ENCODE measurements at places on chromosomes 1 and 21. TPM values are rescaled to one million over a fixed set of nuclear protein-coding genes. Genes with fewer than 3 reads are reported as not detected.
A peak's percentile ranks its signal among the peaks of the same experiment; 100 is the strongest.

GRCh38 chr1:108077991-108078390 is 113.0 kb upstream of the VAV3 start:
- no peak for DNase-seq

DNA sequence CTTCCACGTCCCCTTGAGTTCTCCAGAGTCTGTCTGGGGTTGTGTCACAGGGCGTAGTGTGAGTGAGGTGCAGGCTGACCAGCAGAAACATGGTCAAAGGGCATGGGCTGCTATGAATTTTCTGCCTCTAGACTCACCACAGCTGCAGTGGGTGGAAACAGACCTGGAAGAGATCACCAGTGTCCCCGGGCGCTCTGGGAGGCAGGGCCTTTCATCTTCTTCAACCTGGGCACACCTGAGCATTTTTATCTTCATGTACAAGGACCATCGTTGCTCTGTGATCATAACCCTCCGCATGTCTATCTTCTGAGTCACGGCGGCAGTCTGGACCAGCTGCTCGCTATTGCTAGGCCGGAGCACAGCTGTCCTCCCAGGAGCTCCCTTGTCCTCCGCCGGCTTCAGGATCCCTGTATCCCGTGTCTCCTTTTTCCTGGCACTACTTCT is 29.6 kb downstream of the DEGS1 start:
- no peak for DNase-seq

DNA sequence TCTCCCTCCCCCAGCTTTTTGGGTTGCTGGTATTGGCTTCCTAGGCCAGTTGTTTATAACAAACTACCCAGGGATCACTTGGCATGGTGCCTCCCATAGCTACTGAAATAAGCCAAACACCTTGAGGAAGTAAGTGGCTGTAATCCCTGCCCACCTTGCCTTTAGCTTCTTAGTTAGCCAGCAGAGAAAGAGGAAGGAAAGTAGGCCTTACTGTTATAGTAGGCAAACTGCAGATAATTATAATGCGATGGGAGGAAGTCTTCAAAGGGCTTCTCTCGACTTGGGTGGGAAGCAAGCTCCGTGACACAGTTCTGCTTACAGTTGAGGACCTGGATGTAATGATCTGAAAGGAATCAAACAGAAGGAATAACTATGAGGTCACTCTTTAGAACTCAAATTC is 8.2 kb downstream of the P3H1 start:
- no peak for DNase-seq

The PLA2G5 gene
- not detected for total RNA-seq

- DNase-seq: no peak
Observed at GRCh38 chr1:150005606-150006005, 4.9 kb downstream of the OTUD7B start.

- DNase-seq: no peak
Observed at GRCh38 chr1:160284220-160284781, 632 bp downstream of the PEX19 start.

GRCh38 chr1:243234978-243235647 is 20.0 kb downstream of the CEP170 start:
- DNase-seq: no peak

DNA sequence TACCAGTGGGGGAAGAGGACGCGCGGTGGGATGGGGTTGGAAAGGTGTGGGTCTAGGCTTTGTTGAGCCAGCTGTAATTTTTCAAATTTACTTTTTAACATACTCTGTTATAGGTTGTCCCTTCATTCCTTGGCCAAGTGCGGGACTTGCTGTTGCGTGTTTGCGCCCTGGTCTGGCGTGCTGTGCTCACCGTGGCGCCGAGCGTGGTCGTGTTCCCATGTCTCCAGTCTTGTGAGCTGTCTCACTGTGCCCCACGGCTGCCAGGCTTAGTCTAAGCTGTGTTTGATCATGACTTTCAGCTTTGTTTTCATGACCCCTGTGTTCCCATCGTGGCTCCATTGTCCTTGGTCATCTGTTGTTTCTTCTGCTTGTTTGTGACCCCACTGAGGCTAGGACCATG is 26.0 kb downstream of the TRAPPC10 start:
- no peak for DNase-seq

GRCh38 chr1:35184495-35185199 is 8.3 kb downstream of the SFPQ start:
- DNase-seq: no peak

GRCh38 chr1:190403402-190403801 is 74.3 kb downstream of the BRINP3 start:
- no peak for DNase-seq

The NR5A2 gene
- not detected for total RNA-seq

DNA sequence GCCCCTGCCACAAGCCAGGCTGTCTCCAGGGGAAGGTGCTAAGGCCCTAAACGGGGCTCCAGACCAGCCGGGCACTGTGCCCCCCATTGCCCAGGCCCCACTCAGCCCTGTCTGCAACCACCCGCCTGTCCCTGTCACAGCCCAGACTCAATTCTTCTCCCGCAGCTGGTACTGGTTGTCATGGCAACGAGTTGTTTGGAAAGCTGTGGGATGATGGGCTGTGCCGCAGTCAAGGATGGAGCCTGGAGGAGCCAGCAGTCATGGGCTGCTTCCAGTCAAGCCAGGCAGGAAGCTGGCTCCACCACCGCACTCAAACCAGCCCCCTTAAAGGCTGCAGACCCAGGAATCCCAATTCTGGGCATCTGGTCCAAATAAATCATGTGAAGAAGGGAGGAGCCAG is 4.2 kb downstream of the SPOCD1 start:
- no peak for DNase-seq

GRCh38 chr1:198254948-198255347 is 98.2 kb downstream of the NEK7 start:
- no peak for DNase-seq

DNA sequence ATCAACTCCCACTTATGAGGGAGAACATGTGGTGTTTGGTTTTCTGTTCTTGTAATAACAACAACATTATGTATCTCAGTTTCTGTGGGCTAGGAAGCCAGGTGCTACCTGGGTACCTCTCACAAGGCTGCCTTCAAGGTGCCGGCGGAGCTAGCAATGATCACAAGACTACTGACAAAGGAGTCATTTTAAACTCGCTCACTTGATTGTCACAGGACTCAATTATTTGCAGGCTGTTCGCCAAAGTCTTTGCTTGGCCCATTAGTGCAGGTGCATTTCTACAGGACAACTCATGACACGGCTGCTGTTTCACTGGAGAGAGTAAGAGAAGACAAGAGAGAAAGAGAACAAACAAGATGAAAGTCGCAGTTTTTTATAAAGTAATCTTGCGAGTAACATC is 1237.4 kb upstream of the TMPRSS15 start:
- no peak for DNase-seq

GRCh38 chr1:228849011-228849541 is 113.8 kb downstream of the RHOU start:
- DNase-seq: no peak

- DNase-seq: no peak
Observed at GRCh38 chr1:84163123-84163931, 19.3 kb downstream of the PRKACB start.

The WARS2 gene
- total RNA-seq: 31.1 TPM

- no peak for DNase-seq
Observed at GRCh38 chr1:151326619-151327222, 495 bp downstream of the PI4KB start.

- no peak for DNase-seq
Observed at GRCh38 chr1:246329900-246330299, 177.2 kb downstream of the SMYD3 start.

GRCh38 chr1:241715956-241716355 is 63.9 kb downstream of the WDR64 start:
- DNase-seq: no peak

The KCNK2 gene
- not detected for total RNA-seq

- DNase-seq: no peak
Observed at GRCh38 chr1:70497152-70497551, 86.1 kb downstream of the CTH start.

GRCh38 chr1:180258290-180258689 is 28.2 kb downstream of the LHX4 start:
- DNase-seq: no peak

GRCh38 chr1:231419738-231420298 is 2.3 kb downstream of the EGLN1 start:
- DNase-seq: no peak

DNA sequence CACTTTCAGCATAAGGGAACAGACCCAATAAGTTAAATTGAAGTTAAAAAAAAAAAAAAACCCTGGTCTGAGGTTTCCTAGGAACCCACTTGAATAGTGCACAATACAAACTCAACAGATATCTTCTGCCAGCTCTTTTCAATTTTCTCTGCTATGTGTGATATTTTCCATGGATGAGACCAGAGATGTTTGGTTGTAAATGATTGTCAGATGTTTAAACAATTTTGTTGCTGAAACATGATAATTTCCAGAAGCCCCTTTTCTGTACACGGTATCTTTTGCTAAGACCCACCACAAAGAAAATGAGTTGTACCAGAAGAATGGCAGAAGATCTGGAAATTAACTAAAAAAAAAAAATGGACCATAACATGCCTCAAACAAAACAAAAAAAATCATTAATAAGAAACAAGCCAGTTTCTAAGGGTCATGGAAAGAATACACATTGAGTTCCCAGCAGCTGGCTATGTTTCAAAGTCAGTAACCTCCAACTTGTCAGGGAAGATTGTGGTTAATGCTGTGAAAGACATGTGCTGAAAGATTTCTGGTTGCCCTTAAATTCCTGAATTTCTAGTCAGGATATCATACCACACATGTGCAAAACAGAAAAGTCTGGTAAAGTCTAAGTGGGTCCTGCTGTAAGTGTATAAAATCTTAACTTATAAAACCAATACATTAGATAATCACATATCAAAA is 35.6 kb upstream of the MGST3 start:
- no peak for DNase-seq

GRCh38 chr21:16342932-16343331 is 613.1 kb downstream of the USP25 start:
- DNase-seq: no peak

The PCP4L1 gene
- total RNA-seq: not detected

The GPA33 gene
- 5.3 TPM for total RNA-seq

- DNase-seq: peak; percentile 56
Observed at GRCh38 chr1:1573843-1574720, 581 bp downstream of the SSU72 start.

Data from T-helper 17 cell (primary cell).